ENCODE measurements at places on chromosomes 7 and 10.

DNA sequence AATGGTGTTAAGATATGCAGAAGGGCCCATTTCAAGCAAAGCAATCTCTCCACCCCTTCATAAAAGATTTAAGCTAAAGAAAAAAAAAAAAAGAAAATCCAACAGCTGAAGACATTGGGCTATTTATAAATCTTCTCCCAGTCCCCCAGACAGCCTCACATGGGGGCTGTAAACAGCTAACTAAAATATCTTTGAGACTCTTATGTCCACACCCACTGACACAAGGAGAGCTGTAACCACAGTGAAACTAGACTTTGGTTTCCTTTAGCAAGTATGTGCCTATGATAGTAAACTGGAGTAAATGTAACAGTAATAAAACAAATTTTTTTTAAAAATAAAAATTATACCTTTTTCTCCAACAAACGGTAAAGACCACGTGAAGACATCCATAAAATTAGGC lies 28.6 kb downstream of the PPP3CB start:
- peak; percentile 4 for DNase-seq

- DNase-seq, result peak; percentile 24
Measured at GRCh38 chr7:30321882-30322192, 37.4 kb downstream of the ZNRF2 start.

DNA sequence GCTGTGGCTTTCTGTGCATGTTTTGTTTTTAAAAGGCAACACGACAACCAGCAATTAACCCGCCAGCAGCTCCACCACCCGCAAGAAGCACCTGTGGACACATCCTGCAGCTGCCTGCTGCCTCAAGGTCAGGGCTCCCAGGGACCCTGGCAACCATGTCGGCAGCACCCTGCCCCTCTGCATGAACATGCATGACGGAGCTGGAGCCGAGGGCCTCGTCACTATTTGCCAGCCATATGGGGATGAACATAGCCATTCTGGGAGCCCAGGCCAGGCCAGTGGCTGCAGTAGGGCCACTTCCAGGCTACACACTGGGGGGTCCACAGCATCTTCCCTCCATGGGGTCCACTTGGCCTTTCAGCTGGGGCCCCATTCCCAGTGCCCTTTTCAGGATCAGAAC lies 52.9 kb downstream of the CAMK2B start:
- DNase-seq, result no peak

GRCh38 chr7:137441451-137441850 lies 97.9 kb upstream of the PTN start:
- no peak for DNase-seq

DNA sequence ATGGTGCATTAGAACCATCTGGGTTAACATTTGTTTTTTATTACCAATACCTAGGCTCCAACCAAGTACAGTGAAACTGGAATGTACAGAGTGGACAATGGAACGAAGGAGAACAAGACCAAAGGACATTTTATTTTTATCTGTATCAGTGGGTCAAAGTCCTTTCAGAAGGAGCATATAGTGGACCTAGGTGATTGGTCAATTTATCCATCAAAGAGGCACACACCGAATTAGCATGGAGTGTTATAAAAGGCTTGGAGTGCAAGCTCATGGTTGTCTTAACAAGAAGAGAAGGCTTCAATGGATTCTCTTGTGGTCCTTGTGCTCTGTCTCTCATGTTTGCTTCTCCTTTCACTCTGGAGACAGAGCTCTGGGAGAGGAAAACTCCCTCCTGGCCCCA lies at the start of gene CYP2C9:
Gene CYP2C9 (plus strand): TSS at position 276 of the 400 bp plus-strand sequence. CDS start 25 bp downstream, at position 301.
- no peak for DNase-seq

- DNase-seq, result no peak
Measured at GRCh38 chr10:30854656-30855055, 177.0 kb downstream of the ZNF438 start.

GRCh38 chr7:2243458-2243857 lies 1.4 kb downstream of the NUDT1 start:
- no peak for DNase-seq

DNA sequence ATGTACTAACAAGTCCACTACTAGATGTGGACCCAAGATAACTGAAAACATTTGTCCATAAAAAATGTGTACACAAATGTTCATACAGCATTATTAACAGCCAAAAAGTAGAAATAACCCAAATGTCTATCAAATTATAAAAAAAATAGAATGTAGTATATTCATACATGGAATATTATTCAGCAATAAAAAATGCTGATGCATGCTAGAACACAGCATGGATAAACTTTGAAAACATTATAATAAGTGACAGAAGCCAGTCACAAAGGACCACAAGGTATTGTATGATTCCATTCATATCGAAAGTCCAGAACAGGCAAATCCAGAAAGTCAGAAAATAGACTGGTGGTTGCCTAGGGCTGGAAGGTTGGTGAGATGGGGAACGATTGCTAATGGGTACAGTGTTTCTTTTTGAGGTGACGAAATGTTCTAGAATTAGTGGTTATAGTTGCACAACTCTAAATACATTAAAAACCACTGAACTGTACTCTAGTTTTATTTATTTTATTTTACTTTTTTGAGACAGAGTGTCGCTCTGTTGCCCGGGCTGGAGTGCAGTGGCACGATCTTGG lies 43.3 kb upstream of the ANLN start:
- no peak for DNase-seq

- peak; percentile 86 for DNase-seq
Measured at GRCh38 chr10:80459047-80459865, 5.1 kb downstream of the TSPAN14 start.

DNA sequence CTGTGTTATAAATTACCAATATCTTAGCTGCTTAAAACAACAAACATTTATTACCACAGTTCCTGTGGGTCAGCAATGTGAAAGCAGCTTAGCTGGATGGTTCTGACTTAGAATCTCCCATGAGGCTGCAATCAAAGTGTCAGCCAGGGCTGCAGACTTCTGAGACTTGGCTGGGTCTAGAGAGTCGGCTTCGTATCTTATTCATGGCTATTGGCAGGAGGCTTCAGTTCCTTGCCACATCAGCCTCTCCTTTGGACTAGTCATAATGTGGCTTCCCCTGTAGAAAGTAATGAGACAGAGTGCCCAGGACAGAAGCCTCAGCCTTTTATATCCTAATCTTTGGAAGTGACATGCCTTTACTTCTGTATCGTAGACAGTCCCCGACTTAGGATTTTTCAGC lies 27.3 kb downstream of the RALA start:
- DNase-seq, result no peak

GRCh38 chr7:12623885-12624498 lies 53.5 kb downstream of the SCIN start:
- no peak for DNase-seq

DNA sequence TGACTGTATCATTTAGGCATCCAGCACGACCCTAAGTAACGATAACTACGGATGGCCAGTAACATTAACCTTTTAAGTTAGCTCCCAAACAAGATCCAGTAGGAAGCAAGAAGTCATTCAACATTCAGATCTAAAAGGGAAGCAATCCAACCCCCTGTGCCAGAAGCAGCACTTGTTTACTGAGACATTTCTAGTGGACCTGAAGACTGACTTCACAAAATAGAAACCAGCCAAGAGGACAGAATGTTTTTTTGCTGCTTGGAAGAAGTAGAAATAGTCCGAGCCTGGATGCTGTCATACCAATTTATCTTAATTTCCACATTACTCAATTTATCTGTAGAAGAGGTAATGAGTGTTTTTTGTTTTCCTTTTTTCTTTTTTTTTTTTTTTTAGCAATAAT lies 88.0 kb upstream of the CTTNBP2 start:
- no peak for DNase-seq

DNA sequence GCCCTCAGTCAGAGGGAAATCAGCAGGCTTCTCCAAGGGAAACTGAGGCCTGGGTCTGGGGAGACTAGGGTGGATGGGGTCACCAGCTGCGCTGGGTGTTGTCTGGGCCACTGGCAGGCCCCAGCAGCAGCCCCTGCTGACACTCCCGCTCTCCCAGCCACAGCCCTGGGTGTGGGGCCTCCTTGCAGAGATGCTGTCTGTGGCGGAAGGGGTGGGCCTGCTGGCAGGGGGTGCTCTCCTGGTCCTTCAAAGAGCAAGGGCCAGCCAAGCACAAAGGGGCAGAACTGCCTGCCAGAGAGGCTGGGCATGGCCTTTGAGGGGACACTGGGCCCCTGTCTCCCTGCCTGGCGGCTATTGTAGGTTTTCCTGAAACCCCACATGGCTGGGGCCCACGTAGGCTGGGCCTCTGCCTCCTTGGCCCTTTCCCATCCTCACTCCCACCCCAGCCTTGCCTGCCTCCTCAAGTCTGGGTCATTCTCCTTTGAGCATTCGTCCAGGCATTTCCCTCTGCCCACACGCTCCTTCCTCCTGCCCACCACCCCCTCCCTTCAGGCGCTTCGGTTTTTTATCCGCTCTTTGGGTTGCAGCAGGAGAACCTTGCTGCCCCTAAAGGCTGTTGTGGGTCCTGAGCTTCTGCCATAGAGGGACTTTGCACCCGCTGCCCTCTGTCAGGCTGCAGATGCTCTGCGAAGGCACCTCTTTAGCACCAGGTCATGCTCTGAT lies 9.1 kb downstream of the COL13A1 start:
- DNase-seq, result no peak

GRCh38 chr10:95394161-95394880 lies 103.5 kb upstream of the PDLIM1 start:
- DNase-seq, result no peak

- DNase-seq, result no peak
Measured at GRCh38 chr10:122293961-122294380, 22.9 kb downstream of the BTBD16 start.

DNA sequence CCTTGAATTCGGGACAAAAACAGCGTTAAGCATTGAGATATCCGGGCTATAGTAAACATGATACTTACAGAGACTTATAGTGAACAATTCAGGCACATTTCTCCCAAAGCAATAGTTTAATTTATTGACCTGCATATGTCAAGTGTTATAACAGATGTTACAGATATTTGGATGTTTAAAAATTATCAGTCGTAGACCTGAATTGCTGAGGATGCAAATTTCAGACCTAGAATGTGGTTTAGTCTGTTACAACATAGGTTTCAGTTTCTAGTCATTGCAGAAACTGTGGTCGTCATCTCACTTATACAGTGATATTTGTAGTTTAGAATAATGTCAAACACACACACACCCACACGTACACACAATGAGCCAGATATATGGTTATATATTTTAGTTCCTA lies 85.2 kb downstream of the VTI1A start:
- DNase-seq, result peak; percentile 24
